ENCODE measurements at places on chromosomes 3 and 15. TPM values are rescaled to one million over a fixed set of nuclear protein-coding genes. Genes with fewer than 3 reads are reported as not detected.

SLC38A3 gene
- total RNA-seq = not detected

SPTSSB gene
- 0.22 TPM for total RNA-seq

SIDT1 gene
- total RNA-seq = 0.36 TPM

VILL gene
- total RNA-seq = 6.1 TPM

GPR27 gene
- 1.2 TPM for total RNA-seq

DAZL gene
- not detected for total RNA-seq

TMEM158 gene
- total RNA-seq = 5.0 TPM

RTP4 gene
- 0.40 TPM for total RNA-seq

LDHAL6B gene
- total RNA-seq = not detected

CD86 gene
- total RNA-seq = not detected

GP5 gene
- not detected for total RNA-seq

C3orf80 gene
- not detected for total RNA-seq

ECE2 gene
- not detected for total RNA-seq

CD276 gene
- 151 TPM for total RNA-seq

ERC2 gene
- total RNA-seq = 2.7 TPM

TMEM266 gene
- total RNA-seq = not detected

TRH gene
- total RNA-seq = not detected

FBXW12 gene
- total RNA-seq = not detected

TRAT1 gene
- not detected for total RNA-seq
